NCI-H526 treated with DMSO at 0.1 percent for 48 hours (cell line): ENCODE measurements at places on chromosomes 11 and 22.
A peak's percentile ranks its signal among the peaks of the same experiment; 100 is the strongest.

GRCh38 chr22:47632701-47633100, 870.3 kb downstream of the TBC1D22A start:
- no peak for DNase-seq

DNA sequence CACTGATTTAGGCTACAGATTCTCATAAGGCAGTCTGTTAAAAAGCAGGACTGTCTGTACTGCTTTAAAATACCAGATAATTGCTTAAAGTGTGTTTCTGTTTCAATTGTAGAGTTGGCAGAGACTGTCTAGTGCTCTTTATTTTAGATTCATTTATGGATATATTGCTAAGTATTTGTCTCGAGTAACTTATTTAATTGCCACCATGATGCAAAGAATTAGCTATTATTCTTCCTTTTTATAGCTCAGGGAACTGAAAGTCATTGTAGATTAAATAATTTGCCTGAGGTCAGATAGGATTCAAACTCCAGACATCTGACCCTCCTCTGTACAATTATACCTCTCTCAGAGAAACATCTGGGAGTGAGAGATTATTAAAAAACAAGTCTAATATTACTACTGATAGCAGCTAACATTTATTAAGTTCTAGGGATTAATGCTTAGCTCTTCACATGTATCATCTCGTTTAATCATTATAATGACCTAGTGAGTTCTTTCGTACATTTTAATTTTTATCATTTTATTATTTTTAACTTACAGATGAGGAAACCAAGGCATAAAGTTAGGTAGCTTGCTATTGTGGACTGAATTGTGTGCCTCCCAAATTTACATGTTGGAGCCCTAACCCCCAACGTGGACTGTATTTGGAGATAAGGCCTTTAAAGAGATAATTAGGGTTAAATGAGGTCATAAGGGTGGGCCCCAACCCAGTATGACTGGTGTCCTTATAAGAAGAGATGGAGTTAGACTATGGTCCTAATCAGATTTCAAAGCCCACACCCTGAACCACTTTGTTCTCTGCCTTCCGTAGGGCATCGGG, 19.7 kb upstream of the RAG2 start:
- no peak for DNase-seq

- DNase-seq, result no peak
Observed at GRCh38 chr11:100141201-100141600, 545.9 kb upstream of the ARHGAP42 start.

- no peak for DNase-seq
Observed at GRCh38 chr11:104581246-104581980, 316.8 kb downstream of the CASP12 start.

GRCh38 chr22:40922484-40923303, 28.5 kb upstream of the RBX1 start:
- peak; percentile 21 for DNase-seq

DNA sequence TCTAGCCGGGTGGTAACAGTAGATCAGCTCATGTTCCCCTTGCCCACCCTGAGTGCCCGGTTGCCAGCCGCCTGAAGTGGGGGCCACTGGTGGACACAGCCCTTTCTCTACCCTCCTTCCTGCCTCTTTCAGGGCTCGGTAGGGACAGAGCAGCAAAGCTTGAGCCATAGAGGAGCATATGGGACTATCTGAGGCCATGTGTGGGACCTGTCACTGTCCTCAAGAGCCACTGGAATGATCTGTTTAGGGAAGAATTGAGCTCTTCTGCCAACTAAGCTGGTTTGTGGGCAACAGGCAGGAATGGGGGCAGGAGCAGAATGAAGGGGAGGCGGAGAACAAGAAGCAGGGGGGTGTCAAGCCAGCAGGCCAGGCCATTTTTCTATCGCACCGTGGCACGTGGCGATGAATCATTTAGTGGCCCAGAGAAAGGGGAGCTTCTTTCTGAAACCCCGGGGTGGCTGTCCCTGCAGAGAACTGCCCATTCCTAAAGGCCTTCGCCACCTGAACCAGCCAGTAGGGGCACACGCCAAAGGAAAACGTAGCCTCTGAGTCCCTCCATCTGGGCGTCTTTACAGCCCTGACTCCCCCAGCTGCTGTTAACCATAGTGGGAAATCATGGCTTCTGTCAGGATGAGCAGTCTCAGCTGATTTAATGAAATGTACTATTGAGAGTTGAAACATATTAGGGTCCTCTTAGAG, 8.8 kb downstream of the ASPHD2 start:
- no peak for DNase-seq
